ENCODE measurements at places on chromosomes 1 and 21.

- DNase-seq: no peak
These were observed 14.8 kb upstream of the S1PR1 start for GRCh38 chr1:101221945-101222429.

DNA sequence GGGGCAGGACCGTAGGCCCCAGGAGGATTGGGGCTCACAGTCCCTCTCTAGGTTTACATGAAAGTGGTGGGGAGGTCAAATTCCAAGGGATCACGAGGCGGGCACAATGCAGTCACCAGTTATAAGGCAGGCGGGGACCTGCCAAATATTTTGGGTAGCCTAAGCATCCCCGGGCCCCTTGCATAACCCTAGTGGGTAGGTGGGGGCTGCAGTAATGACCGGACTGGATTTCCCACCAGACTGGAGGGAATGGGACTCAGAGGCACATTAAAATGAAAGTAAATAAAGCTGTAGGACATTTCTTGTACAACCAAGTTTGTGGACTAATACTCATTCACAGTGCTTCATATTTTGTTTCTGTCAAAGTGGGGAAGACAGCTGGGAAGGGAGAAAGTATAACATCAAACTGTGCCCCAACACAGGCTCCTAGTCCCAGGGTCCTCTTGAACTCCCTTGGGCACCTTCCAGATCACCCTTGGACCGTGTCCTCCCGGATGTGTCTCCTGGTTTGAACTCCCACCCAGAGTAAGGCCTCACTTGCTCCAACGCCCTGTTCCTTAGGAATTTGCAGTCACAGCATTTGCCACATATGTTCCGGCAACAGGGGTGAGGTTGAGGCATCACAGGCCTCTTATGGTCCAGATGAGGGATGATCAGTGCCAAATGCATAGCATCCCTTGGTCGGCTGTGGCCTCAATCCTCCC is 28.4 kb upstream of the KIAA0040 start:
- DNase-seq: no peak

DNA sequence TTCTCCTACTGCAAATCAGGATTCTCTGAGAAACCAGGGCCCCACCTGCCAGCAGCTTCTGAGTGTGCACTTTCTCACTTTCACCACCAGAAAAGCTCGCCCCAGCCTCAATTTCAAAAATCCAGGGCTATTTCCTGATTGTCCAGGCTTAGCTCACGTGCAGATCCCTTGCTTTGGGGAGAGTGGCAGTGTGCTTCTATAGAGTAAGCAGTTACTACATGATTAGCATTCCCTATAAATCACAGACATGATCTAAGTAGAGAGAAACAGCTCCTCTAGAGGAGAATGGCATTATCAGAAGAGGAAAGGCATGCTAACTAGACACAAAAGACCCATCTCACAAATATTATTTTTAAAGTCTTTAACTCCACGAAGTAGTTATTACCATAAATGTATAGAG is 456.0 kb upstream of the PKN2 start:
- DNase-seq: no peak

DNA sequence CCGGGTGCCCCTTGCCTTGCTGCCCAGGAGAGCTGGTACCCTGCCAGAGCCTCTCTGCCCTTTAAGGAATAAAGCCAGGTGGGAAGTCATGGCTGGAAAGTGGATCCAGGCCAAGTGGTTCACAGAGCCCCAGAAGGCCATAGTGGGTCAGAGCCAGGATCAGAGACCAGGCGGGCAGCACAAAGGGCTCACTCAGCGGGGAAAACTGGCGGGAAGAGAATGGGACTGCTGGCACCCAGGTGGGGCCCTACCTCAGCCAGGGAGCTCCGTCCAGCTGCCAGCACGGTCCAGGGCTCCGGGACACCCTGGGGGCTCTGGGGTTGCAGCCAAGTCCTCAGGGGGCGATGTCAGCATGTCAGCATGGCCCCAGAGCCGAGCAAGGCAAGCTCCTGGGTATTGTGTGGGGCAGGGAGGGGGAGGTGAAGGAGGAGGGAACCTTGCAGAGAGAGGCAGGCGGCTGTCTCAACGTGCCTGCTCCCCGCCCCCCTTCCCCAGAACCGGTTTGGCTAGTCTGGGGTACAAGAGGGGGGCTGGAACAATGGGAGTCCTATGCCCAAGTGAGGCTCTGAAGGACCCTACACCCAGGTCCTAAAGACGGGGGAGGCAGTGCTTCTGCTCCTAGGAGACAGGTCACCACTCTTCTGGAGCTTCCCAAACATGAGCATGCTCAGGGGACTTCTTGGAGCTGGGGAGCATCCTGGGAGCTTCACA is at the start of gene ARHGEF19:
Gene ARHGEF19 (minus strand): TSS at position 402 of the 711 bp plus-strand sequence. CDS start 3,598 bp downstream, outside the sequence.
- DNase-seq: no peak

DNA sequence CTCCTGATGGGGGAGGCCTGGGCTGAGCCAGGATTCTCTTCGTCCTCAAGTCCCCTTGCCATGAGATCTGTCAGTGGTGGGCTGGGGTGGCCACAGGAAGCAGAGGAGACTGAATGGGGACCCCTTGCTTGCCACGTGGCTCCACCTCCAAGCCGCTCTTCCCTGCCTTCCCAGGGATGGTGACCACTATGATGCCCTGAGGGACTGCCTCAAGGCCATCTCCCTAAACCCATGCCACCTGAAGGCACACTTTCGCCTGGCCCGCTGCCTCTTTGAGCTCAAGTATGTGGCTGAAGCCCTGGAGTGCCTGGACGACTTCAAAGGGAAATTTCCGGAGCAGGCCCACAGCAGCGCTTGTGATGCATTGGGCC is 20.9 kb upstream of the TMEM222 start:
- DNase-seq: no peak

GRCh38 chr1:7366955-7367665 is 404.0 kb upstream of the VAMP3 start:
- DNase-seq: no peak

- DNase-seq: no peak
These were observed 6.0 kb downstream of the TARS2 start for GRCh38 chr1:150493175-150493574.

GRCh38 chr1:115539061-115539460 is 102.7 kb upstream of the VANGL1 start:
- DNase-seq: no peak

GRCh38 chr1:91166106-91166712 is 144.4 kb upstream of the ZNF644 start:
- DNase-seq: peak; percentile 23

GRCh38 chr21:33396951-33397350 is 6.3 kb upstream of the IFNGR2 start:
- no peak for DNase-seq

DNA sequence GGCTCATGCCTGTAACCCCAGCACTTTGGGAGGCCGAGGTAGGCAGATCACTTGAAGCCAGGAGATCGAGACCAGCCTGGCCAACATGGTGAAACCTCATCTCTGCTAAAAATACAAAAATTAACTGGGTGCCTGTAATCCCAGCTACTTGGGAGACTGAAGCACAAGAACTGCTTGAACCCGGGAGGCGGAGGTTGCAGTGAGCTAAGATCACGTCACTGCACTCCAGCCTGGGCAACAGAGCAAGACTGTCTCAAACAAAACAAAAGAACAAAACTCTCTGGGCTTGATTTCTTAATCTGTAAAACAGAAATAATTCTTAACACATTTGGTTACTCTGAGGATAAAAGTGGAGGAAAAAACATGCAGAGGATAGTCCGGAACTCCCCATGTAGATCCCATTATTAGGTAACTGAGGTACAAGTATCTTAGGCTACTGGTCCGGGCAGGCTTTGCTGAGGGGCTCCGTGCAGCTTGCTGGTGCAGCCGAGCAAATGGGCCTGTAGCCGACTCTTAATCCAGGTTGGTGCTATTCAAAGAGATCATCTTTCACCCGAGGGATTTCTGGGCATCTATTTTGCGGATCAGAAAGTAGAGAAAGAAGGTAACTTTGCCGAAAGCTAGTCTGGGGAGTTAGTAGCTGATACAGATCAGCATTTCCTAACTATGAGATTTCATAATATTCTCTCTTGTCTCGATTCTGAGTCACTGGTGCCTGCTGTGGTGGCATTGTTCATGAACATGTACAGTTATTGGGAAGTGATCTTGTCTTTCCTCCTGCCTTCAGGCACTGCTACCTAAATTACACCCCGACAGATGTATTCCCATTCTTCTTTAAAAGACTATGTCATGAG is 56.8 kb downstream of the NFIA start:
- DNase-seq: no peak

- DNase-seq: no peak
These were observed 12.8 kb downstream of the TRAPPC10 start for GRCh38 chr21:44024887-44025353.

DNA sequence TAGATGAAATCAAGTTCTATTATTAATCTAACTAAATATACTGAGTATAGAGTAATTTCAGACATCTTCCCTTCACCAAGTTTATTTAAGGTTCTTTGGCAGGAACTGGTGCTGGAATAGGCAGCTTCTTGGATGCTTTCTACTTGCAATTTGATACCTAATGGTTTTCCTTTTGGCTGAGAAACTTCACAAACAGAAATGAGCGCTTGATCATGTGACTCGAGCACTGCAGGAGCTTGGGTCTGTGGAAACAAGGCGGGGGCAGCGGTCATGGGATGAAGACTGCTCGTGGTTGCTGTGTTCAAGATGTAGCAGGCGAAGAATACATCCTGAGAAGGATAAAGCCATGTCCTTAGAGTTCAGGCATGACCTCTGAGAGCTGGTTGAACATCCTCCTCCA is 136.8 kb downstream of the PTPRC start:
- DNase-seq: no peak

- DNase-seq: no peak
These were observed 82.0 kb upstream of the JAK1 start for GRCh38 chr1:65048335-65048734.

Measured in naive thymus-derived CD8-positive, alpha-beta T cell (primary cell).